ENCODE measurements at places on chromosomes 4 and X. TPM values are rescaled to one million over a fixed set of nuclear protein-coding genes. Genes with fewer than 3 reads are reported as not detected.

GRCh38 chr4:1206299-1207156 lies 34.1 kb upstream of the SPON2 start:
- no peak for DNase-seq
- no peak overlapping the region for H3K27ac ChIP-seq
- no peaks in the 10 kb centered on the region for H3K27me3 ChIP-seq
- H3K4me1 ChIP-seq, result peaks cover 48% of the 10 kb centered on the region

The PRRG1 gene
- 9.1 TPM for total RNA-seq

- peak overlapping the region; percentile 13 for H3K4me3 ChIP-seq
- H3K36me3 ChIP-seq, result no peaks in the 10 kb centered on the region
- peaks cover 56% of the 10 kb centered on the region for H3K4me1 ChIP-seq
- no peaks in the 10 kb centered on the region for H3K27me3 ChIP-seq
Observed at GRCh38 chr4:40842318-40842717, 92.6 kb downstream of the NSUN7 start.

The SFRP2 gene
- total RNA-seq, result not detected

DNA sequence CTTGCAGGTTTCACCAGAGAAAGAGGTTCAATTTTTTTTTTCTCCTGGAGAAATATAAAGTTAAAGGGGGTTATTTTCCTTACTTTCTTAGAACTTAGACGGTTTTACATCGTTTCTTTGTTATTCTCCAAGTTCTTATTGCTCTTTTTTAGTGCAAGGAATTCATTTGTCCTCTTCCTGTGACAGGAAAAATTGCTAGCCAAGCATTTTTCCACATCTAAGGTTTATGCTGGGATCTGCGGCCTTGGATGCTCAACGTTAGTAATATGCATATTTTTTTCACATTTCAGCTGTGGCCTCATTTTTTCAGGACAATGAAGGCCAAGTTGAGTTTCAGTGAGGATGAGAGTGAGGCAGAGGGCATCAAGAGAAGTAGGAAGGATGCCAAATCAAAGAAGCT lies 948.9 kb downstream of the PCDH19 start:
- H3K4me3 ChIP-seq, result no peak overlapping the region
- H3K27me3 ChIP-seq, result no peaks in the 10 kb centered on the region
- no peak for DNase-seq
- H3K36me3 ChIP-seq, result no peaks in the 10 kb centered on the region
- H3K27ac ChIP-seq, result no peak overlapping the region

GRCh38 chrX:46204721-46205422 lies 340.3 kb downstream of the ZNF674 start:
- H3K27me3 ChIP-seq, result no peaks in the 10 kb centered on the region
- no peak overlapping the region for H3K27ac ChIP-seq
- no peaks in the 10 kb centered on the region for H3K4me1 ChIP-seq
- DNase-seq, result no peak
- H3K4me3 ChIP-seq, result no peak overlapping the region
- H3K36me3 ChIP-seq, result no peaks in the 10 kb centered on the region

The USP17L25 gene
- total RNA-seq, result not detected

DNA sequence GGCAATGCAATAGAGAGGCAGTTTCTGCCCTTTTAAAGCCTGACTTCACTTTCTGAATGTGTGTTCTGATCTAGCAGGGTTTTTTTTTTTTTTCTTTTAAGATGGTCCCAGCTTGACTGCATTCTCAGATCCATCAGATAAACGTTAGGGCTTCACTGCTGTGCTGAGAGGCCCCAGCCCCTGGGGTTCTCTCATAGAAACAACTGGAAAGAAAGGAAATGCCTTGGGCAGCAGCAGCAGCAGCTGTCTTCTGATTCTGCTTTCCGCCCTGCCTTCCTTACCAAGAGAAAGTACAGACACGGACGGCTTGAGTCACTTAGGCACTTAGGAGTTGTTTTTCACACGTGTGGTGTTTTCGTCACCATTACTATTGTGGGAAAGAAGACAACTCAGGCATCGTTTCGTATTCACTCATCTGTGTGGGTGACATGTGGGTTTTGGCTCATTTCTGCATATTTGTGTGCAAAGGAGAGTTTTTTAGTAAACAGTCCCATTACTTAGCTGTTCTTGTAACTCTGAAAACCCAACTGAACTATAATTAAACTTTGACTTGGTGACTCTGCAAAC lies 172.0 kb downstream of the PTTG2 start:
- H3K27me3 ChIP-seq, result no peaks in the 10 kb centered on the region
- H3K4me3 ChIP-seq, result no peak overlapping the region
- peak; percentile 55 for DNase-seq

DNA sequence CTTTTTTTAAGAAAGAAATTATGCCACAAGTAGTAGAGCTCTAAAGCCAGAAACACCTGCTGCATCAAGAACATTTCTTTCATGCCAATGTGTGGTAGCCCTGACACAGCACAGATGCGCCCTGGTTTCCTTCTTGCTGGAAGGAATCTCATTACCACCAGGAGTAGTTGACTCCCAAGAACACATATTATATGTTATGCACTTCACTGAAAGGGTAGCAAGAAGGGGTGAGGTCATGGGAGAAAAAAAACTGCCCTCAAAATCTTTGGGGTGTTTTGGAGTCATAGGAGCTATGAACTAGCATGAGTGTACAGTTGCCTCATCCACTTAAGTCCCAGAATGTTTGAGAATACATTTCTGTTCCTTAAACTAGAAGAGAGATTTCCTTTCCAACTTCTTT lies 185.8 kb upstream of the C1QTNF7 start:
- no peak overlapping the region for H3K4me3 ChIP-seq
- no peaks in the 10 kb centered on the region for H3K4me1 ChIP-seq
- no peak for DNase-seq
- no peak overlapping the region for H3K27ac ChIP-seq
- H3K27me3 ChIP-seq, result no peaks in the 10 kb centered on the region

Data from heart right ventricle (tissue), 16 donors.